Central memory CD4-positive, alpha-beta T cell (primary cell): ENCODE measurements at places on chromosomes 7 and 10.

- DNase-seq = no peak
Observed at GRCh38 chr10:5508786-5509185, 9.4 kb upstream of the CALML5 start.

GRCh38 chr7:103447073-103447960 lies 1.3 kb upstream of the SLC26A5 start:
- DNase-seq = no peak

GRCh38 chr7:99949645-99950228 lies 20.3 kb upstream of the GJC3 start:
- no peak for DNase-seq

GRCh38 chr10:119279441-119279840 lies 72.1 kb downstream of the GRK5 start:
- DNase-seq = no peak

DNA sequence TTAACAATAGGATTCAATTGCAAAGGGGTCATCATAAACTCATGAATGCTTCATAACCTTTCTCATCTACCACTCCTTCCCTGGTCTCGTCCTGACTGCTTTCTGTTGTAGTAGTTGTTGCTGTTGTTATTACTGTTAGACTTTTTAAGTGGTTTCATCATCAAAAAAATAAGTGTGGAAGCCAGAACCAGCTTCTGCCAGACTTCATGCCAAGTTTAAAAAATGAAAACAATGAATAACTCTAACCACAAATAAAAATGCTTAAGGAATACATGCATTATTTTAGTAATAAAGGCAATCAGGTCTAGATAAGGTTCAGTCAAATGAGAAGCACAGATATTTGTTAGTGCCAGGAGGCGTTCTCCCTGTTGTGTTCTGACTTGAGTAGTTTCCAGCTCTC lies 85.4 kb downstream of the PCLO start:
- no peak for DNase-seq

- no peak for DNase-seq
Observed at GRCh38 chr10:60629332-60629731, 148.9 kb upstream of the CDK1 start.

GRCh38 chr7:142098004-142098403 lies 13.5 kb upstream of the MGAM2 start:
- DNase-seq = no peak

DNA sequence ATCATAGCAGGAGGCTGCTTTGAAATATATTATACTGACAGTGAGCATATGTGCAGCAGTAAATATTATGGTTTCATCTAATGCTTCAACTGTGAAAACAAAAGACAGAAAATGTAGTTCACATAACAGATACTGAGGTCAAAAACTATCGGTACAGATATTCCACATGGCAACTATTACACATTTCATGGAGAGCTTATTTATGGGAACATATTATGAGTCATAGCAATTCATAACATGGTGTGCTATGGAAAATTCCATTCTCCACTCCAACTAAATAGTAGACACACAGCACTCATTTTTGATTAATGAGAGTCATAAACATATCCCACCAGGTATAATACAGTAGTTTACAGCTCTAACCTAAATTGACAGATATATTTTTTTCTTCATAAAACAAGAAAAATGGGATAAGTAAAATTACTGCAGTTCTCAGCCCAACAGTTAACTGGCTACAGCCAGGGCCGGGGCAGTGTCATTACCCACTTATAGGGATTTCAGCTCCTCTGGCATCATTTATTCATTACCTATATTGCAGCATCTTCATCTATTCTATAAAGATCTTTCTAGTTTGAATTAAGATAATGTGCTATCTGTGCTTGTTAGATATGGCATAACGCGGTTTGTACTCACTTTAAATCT lies 475.6 kb upstream of the KLF6 start:
- no peak for DNase-seq

GRCh38 chr10:78982726-78983125 lies 86.0 kb upstream of the ZMIZ1 start:
- no peak for DNase-seq

GRCh38 chr7:5282543-5283316 lies at the start of gene SLC29A4:
Gene SLC29A4, plus strand, starts transcription at chr7:5282943. Its CDS starts 4,874 bp downstream, at chr7:5287817.
- DNase-seq = no peak

DNA sequence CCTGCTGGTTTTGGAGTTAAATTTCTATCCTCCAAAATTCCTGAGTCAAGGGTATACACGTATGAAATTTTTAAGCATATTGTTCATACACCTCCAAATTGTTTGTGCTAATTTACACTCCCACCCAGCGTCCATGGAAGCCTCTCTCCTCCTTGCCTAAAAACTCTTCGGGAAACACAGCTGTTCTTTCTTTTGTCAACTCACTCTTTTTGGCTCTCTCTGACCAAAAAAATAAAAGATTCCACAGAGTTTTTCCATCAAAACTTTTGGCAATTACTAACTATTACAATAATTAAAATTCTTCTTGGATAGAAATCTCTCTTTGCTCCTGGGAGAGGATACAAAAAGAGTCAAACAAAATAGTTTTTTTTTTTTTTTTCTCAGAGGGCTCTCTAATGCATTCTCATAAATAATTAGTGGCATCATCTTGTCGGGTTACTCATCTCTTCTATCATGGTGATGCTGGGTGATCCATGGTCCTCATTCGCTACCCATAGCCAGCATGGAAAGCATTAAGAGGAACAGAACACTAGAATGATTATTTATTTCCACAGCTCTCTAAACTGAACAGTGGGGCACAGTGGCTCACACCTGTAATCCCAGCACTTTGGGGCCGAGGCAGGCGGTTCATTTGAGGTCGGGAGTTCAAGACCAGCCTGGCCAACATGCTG lies 310.7 kb downstream of the SFMBT2 start:
- DNase-seq = no peak

DNA sequence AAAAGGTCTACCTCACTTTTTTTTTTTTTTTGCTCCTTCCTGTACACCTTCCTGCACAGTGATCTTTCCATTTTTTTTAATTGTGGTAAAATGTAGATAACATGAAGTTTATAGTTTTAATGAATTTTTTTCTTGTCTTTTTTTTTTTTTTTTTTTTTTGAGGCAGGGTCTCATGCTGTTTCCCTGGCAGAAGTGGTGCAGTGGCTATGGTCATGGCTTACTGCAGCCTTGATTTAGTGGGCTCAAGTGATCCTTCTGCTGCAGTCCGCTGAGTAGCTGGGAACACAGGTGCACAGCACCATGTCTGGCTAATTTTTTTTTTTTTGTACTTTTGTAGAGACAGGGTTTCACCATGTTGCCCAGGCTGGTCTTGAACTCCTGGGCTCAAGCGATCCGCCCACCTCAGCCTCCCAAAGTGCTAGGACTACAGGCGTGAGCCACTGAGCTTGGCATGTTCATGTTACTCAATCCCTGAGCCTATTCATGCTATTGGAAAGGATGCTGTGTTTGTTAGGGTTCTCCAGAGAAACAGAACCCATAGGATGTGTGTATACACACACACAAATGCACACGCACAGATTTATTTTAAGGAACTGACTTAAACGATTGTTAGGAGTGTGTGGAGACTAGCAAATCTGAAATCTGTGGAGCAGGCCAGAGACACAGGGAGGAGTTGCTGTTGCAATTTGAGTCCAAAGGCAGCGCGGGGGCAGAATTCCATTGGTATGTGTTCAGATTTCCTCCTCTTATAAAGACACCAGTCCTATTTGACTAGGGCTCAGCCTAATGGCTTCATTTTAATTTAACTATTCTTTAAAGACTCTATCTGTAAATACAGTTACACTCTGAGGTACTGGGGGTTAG lies 29.1 kb downstream of the GALNT11 start:
- DNase-seq = no peak

DNA sequence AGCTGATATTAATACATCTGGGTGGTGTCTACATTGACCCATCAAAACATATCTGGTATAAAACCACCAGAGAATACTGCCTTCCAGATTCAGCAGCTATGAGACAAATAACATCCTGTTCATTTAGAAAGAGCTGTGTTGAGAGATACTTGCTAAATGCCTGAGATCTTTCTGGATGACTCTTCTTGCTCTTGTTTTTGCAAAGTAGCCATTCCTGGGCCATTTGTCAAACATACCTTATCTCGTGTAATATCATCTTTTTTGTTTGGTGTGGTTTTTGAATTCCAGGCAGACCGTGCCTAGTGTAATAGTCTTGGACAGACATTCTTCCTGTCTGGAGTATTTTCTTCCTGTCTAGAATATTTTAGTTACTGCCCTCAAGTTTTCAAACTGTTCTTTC lies 74.7 kb upstream of the PRR15 start:
- no peak for DNase-seq

GRCh38 chr7:47571331-47572093 lies 10.4 kb downstream of the TNS3 start:
- DNase-seq = no peak

DNA sequence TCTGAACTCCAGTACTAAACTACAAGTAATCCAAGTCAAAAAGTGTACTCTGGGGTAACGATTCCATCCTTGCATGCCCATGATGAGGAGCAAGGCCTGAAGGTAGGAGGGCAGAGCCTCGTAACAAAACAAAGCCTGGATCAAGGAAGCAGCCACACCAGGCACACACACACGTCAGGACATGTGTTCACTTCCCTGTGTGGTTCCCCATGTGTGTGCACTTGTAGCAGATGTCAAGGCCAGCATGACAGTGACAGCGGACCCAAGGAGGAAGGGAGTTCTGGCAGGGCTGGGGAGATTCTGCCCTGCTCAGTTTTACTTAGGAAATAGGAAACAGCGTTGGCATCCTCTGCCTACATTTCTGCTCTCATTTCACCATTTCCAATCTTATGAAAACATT lies 92.8 kb downstream of the ALOX5 start:
- no peak for DNase-seq

GRCh38 chr7:112211348-112211907 lies 4.9 kb downstream of the ZNF277 start:
- DNase-seq = no peak

DNA sequence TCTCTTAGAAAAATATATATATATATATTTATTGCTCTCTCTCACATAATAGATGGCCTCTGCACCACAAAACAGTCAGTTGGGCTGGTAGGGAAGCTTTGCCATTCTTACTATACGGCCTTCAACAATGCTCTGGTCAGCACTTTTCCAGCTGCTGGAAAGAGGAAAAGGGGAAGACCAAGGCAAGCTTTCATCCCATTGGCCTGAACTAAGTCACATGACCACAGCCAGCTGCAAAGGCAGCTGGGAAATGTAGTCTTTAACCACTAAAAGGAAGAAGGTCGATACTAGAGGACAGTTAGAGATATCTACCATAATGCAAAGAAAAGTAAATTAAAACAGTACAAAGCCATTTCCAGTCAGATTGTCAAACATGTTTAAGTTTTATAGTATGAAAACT lies 58.4 kb upstream of the MACROH2A2 start:
- no peak for DNase-seq

DNA sequence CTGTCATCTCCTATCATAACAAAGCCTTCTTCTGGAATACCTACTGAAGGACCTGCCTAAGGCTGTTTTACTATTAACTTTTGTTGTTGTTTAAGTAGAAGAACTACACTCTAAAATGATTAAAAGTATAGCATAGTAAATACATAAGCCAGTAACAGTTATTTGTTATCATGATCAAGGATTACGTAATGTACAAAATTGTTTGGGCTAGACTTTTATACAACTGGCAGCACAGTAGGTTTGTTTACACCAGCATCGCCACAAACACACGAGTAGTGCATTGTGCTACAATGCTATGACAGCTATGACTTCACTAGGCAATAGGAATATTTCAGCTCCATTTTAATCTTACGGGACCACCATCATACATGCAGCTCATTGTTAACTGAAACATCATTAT lies 169.1 kb downstream of the LRRN3 start:
- DNase-seq = no peak

DNA sequence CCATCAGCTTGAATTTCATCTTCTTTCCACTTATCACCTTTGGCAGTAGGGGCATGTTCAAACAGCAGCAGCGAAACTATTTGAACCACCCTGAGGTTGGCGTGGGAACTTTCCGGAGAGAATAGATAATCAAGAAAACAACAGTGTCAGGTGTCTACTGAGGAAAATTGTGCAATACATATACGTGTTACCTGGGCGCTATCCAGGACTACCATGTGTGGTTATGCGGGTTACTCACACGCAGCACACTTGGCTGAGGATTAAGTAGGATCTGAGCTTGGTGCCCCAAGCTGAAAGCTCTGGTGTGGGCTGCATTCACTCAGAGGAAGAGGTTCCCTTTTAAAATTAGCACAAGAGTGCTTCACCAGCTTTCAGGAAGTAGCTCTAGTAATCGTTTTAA lies 8.8 kb upstream of the ABI1 start:
- peak; percentile 13 for DNase-seq

DNA sequence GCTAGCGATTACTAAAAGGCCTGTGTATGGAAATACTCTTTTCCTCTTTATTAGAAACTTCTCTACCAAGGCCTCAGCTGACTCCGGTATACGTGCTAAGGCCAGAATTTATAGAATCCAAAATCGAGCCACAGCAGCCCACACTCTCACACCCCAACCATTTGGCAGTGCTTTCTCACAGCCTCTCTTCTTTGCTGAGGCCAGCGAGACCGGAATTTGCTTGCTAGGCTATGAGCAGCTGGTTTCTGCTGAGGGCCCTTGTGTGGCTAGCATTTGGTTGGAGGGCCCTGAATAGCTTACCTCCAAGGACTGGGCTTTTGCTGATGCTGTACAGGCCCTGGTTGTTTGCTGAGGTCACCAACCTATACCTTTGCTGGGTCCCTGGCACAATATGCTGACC lies 46.1 kb downstream of the ITGB8 start:
- DNase-seq = no peak

DNA sequence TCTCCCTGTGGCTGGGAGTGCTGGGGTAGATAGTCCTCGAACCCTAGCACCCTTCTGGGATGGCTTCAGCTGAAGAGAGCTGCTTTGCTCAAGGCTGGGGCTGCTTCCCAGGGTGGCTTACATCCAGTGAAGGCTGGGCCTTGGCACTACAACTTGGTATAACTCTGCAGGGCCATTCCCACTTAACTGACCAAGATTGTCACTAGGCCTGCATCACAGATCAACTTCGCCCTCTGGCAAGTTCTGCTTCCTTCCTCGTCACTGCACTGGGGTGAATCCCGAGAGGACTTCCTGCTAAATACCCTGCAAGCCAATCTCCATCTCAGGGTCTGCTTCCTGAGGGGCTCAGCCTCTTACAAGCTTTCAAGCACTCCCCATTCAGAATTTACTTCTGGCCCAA lies 195.2 kb downstream of the DOCK4 start:
- DNase-seq = no peak

DNA sequence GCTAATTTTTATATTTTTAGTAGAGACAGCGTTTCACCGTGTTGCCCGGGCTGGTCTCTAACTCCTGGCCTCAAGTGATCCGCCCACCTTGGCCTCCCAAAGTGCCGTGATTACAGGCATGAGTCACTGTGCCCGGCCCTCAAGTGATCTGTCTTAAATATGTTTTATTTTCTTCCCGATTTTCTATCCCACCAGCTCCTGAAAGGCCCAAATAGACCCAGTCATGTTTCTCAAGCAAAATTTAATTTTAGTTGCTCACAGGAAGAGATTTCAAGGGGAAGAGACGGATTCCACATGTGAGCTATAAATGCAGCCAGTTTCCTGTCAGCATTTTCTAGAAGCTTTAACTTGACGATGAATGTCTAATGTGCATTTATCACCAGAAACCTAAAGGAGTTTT lies 12.0 kb downstream of the DENND10 start:
- no peak for DNase-seq

- no peak for DNase-seq
Observed at GRCh38 chr10:42850931-42851330, 68.3 kb downstream of the BMS1 start.
